ENCODE measurements at places on chromosomes 6 and 20.

DNA sequence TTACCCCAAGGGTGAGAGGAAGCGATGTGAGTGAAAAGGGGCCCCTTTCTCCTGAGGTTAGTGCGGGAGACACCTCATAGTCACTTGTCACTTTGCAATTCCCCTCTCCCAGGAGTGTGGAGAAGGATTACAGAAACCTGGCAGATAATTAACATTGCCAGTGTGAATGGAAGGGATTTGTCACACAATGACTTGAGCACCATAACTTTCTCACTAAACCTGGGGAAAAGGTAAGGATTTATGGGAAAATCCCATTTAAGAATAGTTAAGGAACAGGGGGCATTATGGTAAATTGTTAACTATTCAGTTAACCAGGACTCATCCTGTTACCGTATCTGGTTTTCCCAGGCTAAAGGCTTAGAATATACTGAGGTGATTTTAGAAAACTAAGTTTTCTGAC is 219.5 kb upstream of the JAG1 start:
- no peak for DNase-seq

DNA sequence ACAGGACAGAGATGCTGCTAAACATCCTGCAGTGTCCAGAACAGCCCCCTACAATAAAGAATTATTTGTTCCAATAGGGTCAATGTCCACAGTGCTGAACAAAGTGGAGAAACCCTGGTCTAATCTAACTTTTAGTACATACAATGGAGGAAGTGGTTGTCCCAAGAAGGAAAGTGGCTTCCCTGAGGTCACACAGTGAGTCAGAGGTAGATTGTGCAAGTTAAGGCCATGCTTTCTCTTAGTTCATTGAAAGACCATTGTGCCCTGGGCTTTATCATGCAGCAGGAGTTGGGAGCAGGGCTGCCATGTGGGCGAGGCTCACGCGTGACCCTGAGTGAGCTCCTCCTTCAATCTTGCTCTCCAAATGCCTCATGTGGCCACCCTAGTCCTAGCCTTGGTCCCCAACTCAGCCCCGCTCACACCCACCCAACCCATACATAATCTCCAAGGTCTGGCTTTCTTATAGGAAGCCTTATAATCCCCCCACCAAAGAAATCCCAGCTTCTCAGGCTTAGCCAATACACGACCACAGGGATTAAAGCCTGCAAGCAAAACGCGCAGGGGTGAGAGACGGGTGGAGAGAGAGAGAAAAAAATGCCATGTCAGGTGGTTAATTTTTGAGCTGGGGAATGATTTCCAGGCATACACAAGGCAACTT is 19.9 kb downstream of the SLC13A3 start:
- no peak for DNase-seq

DNA sequence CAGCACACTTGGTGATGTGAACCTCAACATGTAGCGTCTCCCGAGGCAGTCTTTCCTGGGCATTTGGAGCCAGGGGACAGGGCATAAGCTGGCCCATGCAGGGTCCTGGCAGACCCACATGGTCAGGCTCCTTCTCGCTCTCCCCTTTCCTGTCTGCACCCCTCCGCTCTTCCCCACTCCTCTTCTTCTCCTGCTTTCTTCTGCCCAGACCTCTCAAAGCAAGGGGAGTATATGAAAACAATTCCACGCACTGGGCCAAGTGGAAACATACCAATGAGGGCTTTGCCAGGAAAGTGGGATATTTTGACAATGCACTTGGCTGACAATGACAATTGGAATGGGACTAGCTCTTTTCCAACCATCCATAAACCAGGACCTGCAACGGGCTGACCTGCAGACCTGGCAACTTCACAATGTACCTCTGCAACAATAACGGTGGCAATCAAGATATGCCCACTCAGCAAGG is 58.9 kb upstream of the TRAF3IP2 start:
- no peak for DNase-seq

DNA sequence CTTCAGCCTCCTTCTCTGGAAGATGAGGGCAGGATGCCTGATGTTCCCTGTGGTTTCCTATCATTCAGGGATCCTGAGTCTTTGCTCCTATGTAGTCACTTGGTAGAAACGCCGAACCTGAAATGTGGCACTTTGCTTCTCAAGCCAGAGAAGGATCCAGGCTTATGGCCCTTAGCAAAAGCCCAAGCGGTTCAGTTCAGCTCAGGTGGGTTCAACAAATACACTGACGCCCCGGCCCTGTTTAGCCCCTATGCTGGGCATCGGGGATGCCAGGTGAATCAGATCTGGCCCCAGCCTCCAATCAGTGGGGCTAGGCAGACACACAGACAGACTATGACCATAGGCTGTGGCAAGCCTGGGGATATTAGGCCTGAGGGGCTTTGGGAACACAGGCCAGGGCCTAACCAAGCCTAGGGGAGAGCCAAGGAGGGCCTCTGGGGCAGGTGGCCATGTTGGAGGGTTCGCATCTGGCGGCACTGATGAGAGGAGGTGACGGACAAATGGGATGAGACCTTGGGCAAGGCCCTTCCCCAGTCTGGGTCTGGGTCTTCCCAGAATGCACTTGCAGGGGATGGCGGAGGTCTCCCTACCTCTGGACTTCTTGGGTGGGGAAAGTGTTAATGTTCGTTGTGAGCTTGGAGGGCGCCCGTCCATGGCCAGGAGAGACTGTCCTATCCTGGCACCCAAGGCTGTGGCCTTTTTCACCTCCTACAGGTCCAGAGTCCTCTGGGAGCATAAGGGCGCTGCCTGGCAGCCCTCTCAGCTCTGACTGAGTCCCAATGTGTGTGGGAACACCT is 17.6 kb upstream of the SRC start:
- no peak for DNase-seq

- DNase-seq = no peak
These were observed 31.6 kb downstream of the OSBPL2 start for GRCh38 chr20:62269871-62270270.

DNA sequence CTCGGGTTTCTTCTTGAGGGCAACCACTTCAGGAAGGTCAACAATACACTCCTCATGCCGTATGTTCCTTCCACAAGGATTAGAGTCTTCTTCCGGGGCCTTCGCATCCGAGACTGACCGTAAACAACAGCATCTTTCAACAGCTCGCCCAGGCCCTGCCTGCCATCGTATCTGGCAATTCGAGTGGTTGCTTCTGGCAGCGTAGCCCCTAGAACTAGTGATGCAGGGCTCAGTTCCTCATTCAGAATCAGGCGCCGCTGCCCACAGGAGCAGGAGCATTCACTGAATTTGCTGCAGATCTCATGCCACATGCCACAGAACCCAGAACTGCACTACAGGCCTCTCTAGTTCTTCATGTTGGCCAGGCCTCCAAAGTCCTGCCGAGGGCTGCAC is 59.0 kb upstream of the AFDN start:
- no peak for DNase-seq

DNA sequence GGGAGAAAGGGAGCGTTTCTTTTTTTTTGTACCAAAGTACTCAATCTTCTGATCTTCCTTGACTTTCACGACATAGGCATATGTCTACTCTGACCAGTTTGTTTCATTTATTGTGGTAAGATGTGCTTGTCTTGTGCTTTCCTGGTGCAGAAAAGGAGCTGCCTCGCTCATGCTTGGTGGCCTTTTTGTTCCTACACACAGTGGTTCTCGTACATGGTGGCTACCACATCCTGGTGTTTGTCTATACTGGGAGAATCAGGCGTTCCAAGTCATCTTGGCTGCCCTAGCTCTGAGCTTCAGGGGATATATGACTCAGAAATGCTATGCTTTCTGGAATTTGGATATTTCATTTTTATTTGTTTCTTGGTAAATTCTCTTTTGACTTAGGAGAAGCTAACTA is 31.8 kb downstream of the MYB start:
- DNase-seq = no peak

GRCh38 chr20:33576432-33577125 is 85.5 kb upstream of the C20orf144 start:
- no peak for DNase-seq

DNA sequence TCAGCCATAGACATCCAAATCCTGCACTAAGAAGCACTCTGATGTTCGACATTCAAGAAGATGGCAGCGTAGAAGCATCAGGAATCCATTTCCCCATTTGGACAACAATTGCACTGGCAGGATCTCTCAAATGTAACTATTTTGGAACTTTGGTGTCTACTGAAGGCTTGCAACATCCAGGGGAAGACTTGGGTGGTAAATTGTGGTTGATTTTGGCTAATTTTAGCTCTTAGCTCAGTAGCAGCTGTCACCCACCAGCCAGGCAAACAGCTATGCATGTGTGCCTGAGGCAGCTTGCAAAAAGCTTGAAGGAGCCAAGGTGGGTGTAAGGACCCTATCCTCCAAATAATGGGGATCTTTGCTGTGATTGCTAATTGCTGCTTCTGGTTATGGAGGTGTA is 35.1 kb upstream of the PPP1R3G start:
- no peak for DNase-seq

Data from right renal cortex interstitium (tissue), 3 donors.